CD4-positive, alpha-beta memory T cell (primary cell): ENCODE measurements at places on chromosomes 4 and X. TPM values are rescaled to one million over a fixed set of nuclear protein-coding genes. Genes with fewer than 3 reads are reported as not detected.

C4orf51 gene
- not detected for total RNA-seq

ALAS2 gene
- not detected for total RNA-seq

ARX gene
- total RNA-seq = not detected

DDIT4L gene
- not detected for total RNA-seq

SOD3 gene
- total RNA-seq = not detected

MED14 gene
- 37.9 TPM for total RNA-seq

DNA sequence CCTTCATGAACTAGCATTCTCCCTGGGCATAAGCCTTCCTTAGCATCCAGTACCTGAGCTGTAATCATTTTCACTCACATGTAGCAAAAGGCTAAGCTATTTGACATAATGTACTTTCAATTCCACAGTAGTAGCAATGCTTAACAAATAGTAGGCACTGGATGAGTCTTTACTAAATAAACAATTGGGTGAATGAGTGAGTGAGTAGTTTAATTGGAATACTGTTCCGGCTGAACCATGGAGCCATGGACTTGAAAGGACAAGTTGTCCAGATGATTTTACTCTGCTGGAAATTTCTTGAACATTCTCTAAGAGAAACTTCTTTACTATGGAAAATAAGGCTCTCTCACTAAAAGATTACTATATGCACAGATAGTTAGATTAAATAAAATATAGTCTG, 159.3 kb downstream of the FAM47B start:
- no peak overlapping the region for H3K27ac ChIP-seq
- no peak for DNase-seq
- H3K4me3 ChIP-seq = no peak overlapping the region
- no peaks in the 10 kb centered on the region for H3K27me3 ChIP-seq
- no peaks in the 10 kb centered on the region for H3K36me3 ChIP-seq

DNA sequence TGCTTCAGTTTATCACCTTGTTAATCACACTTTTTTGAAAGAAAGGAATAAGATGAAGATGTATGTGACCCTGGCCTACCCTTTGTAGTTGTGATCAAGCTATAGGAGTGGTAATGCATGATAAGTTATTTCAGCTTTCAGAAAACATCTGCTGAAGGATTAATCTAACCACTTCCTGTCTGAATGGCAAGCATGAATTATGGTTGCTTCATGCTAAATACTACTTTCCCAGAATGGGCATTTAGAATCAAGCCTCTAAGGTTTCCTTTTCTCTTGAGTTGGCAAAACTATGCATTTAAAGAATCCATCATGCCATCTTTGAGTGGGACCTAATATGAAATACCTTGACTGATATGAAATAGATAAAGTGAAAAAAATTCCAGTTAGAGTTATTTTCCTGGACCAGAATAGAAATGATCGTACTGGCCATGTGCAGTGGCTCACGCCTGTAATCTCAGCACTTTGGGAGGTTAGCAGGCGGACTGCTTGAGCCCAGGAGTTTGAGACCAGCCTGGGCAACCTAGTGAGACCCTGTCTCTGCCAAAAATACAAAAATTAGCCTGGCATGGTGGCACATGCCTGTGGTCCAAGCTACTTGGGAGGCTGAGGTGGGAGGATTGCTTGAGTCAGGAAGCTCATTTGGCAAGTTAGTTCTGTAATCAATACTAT, 59.1 kb downstream of the ANXA3 start:
- no peak for DNase-seq
- H3K27me3 ChIP-seq = no peaks in the 10 kb centered on the region
- H3K27ac ChIP-seq = no peak overlapping the region
- H3K4me1 ChIP-seq = peaks cover 28% of the 10 kb centered on the region
- H3K4me3 ChIP-seq = no peak overlapping the region

DNA sequence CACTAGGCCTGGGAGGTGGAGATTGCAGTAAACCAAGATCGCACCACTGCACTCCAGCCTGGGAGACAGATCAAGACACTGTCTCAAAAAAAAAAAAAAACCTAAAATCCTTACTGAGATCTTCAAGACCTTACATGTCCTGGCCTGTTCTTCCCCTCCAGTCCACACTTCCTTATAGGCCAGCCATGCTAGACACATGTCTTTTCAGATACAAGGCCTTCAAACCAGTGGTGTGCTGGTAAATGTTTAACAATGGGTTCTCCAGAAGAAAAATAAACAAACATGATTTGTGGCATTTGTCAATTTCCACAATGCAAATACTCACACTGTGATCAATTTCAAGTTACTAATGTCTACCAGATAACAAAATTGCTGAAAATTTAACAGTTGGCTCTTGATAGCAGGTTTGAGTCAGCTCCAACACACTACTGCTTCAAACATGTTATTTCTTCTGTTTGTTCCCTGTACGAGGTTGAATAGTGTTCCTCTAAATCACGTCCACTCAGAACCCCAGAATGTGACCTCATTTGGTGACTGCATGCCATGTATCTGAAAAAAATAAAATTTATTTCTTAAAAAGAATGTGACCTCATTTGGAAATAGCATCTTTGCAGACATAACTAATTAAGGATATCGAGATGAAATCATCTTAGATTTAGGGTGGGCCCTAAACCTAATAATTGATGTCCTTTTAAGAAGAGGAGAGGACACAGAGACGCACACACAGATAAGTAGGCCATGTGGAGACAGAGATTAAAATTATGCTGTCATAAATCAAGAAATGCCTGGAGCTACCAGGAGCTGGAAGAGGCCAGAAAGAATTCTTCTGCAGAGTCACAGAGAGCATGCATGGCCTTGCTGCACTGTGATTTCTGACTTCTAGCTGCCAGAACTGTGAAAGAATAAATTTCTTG, 144.4 kb downstream of the ZNF674 start:
- H3K4me1 ChIP-seq = no peaks in the 10 kb centered on the region
- no peaks in the 10 kb centered on the region for H3K36me3 ChIP-seq
- DNase-seq = no peak
- no peaks in the 10 kb centered on the region for H3K27me3 ChIP-seq

DNA sequence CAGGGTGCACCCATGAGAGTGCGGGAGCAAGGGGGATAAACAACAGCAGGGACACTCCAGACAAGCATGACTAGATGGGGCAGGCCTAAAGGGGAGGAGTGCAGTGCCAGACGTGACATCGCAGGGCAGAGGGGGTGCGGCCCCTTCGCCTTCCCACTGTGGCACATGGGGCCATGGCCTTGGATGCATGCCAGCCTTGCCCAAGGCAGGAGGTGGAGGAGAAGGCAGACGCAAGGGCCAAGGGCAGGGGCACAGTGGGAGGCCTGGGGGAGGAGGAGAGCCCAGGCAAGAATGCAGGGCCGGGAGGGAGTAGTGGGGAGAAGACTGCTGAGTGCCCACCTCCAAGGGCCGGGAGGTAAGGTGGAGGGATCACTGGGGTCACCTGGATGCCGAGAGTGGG, 21.6 kb downstream of the PNMA6E start:
- no peaks in the 10 kb centered on the region for H3K4me1 ChIP-seq
- H3K27ac ChIP-seq = no peak overlapping the region
- no peaks in the 10 kb centered on the region for H3K27me3 ChIP-seq
- no peaks in the 10 kb centered on the region for H3K36me3 ChIP-seq
- no peak overlapping the region for H3K4me3 ChIP-seq

- H3K36me3 ChIP-seq = no peaks in the 10 kb centered on the region
- no peak overlapping the region for H3K4me3 ChIP-seq
- no peaks in the 10 kb centered on the region for H3K27me3 ChIP-seq
- no peaks in the 10 kb centered on the region for H3K4me1 ChIP-seq
These were observed 257.4 kb downstream of the NLGN4X start for GRCh38 chrX:5971300-5971699.

DNA sequence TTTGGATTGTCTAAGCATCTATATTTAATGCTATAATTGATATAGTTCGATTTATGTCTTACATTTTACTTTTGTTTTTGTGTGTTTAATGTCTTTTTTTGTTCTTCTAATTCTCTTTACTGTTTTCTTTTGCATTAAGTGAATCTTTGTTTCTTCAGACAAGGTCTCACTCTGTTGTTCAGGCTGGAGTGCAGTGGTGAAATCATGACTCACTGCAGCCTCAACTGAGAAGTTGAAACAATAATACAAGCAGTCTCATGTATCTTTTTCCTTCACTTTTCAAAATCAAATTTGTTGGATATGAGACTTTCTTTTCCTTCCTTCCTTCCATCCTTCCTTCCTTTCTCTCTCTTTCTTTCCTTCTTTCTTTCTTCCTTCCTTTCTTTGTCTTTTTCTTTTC, 1401.6 kb downstream of the ADGRL3 start:
- no peaks in the 10 kb centered on the region for H3K27me3 ChIP-seq
- no peaks in the 10 kb centered on the region for H3K36me3 ChIP-seq
- no peak for DNase-seq

DNA sequence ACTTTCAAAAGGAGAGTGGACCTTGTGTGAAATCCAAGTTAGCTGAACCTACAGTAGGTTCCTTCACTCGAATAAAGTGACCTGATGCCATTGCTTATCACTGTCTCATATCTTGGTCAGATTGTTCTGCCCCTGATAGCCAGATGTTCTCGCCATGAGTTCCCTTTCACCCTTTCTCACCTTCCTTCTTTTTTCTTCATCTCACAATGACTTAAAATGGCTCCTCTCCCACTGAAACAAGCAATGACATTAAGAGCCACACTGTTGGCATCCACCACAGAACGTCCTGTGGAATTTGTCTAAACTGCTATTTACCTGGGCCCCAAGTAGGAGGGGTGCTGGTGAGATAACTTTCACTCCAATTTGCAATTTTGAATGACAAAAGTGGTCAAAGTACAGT, 227.6 kb upstream of the PPP1R2C start:
- H3K4me3 ChIP-seq = no peak overlapping the region
- H3K27ac ChIP-seq = no peak overlapping the region
- DNase-seq = no peak
- H3K36me3 ChIP-seq = no peaks in the 10 kb centered on the region
- no peaks in the 10 kb centered on the region for H3K27me3 ChIP-seq

DNA sequence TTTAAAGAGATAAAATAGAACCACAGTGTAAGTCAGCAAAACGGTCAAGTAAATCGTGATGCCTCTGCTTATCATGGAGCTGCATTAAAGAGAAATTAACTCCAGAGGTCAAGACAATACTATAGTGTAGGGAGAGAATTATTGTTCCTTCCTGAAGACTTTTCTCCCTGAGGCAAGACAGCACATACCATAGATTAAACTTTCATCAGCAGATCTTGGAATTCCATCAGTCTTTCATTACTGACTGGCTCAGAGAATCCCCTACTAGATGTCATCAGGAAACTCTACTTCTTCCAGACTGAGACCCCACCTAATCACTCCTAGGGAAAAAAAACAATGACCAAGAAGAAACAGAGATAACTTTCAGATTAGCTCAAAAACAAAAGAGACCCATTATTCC, 131.3 kb downstream of the NSUN7 start:
- no peaks in the 10 kb centered on the region for H3K36me3 ChIP-seq
- no peaks in the 10 kb centered on the region for H3K27me3 ChIP-seq
- H3K4me1 ChIP-seq = no peaks in the 10 kb centered on the region

DNA sequence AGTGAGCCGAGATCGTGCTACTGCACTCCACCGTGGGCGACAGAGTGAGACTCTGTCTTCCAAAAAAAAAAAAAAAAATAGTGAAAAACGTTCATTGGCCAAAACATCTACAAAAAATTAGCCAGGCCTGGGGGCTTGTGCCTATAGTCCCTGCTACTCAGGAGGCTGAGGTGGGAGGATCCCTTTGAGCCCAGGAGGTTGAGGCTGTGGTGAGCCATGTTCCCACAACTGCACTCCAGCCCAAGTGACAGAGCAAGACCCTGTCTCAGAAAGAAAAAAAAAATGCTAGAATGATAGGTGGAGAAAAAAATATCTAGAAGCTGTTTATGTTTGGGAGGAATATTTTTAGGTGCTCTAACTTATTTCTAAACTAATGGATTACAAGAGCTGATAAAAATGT, 14.9 kb downstream of the SPRY1 start:
- no peak overlapping the region for H3K4me3 ChIP-seq
- H3K27me3 ChIP-seq = no peaks in the 10 kb centered on the region
- H3K27ac ChIP-seq = no peak overlapping the region

- peaks cover 6% of the 10 kb centered on the region for H3K27me3 ChIP-seq
- H3K4me3 ChIP-seq = no peak overlapping the region
- no peaks in the 10 kb centered on the region for H3K4me1 ChIP-seq
- DNase-seq = no peak
These were observed 27.2 kb upstream of the WFS1 start for GRCh38 chr4:6242271-6243029.
